Retinal pigment epithelial cell (primary cell): ENCODE measurements at places on chromosomes 2 and 18.
A peak's percentile ranks its signal among the peaks of the same experiment; 100 is the strongest.

- no peak for DNase-seq
Observed at GRCh38 chr18:34816183-34816582, 106.1 kb downstream of the DTNA start.

- DNase-seq = no peak
Observed at GRCh38 chr2:105129722-105130232, 91.9 kb downstream of the MRPS9 start.

- no peak for DNase-seq
Observed at GRCh38 chr18:76604108-76604934, 109.3 kb upstream of the ZNF516 start.

DNA sequence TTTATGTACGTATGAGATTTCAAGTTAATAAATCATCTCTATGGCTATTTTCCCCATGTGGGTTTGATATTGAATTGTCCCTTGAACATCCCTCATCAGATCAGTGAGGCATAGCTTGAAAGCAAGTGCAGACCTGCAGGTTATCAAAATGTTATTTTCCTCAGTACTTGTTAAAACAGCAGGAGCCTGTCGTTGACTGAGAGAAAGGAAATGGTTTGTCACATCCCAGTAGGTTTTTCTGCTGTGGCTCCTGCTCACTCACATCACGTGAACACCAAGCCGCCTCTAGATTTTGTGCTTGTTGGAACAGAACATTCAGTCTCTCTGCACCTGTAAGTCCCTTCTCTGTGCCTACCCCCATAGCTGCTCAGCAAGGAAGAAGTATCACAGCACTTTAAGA lies 340.3 kb downstream of the CELF4 start:
- no peak for DNase-seq

- no peak for DNase-seq
Observed at GRCh38 chr18:12744103-12744502, 41.3 kb downstream of the PSMG2 start.

- no peak for DNase-seq
Observed at GRCh38 chr2:227610123-227610522, 4.5 kb downstream of the SCYGR3 start.

DNA sequence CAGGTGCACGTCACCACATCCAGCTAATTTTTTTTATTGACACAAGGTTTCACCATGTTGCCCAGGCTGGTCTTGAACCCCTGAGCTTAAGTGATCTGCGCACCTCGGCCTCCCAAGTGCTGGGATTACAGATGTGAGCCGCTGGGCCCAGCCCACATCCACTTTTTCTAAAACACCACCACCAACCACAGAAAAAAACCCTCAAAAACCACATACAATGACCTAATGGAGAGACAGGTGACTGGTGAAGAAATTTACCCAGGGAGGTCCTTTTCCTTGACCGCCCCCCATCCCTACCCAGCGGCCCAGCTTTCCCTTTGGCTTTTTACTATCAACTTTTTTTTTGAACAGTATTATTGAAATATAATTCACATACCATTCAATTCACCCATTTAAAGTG lies 47.9 kb downstream of the CACNB4 start:
- DNase-seq = no peak

- no peak for DNase-seq
Observed at GRCh38 chr2:166614029-166614428, 120.0 kb upstream of the SCN7A start.

- no peak for DNase-seq
Observed at GRCh38 chr2:17518212-17519154, at the start of gene RAD51AP2. Gene RAD51AP2 (minus strand): TSS chr2:17518440. CDS start chr2:17518415, 25 bp downstream.

DNA sequence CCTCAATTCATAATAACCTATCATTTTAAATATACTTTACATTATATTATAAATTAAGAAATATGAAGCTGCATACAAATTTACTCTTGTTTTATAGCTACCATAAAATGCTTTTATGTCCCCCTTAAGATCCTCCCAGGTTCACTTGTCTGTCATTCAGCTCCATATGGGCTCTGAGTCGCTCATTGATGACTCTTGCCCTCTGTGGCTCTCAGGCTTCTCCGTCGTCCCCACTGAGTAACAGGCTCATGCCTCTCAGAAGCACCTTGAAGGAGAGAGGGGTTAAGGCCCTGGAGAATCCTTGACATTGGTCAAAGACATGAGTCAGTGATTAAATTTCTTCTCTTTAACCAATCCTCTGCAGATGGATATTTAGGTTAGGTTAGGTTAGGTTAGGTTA lies 6.2 kb upstream of the MCM6 start:
- DNase-seq = no peak

- peak; percentile 42 for DNase-seq
Observed at GRCh38 chr2:207683879-207684627, 27.4 kb upstream of the CCNYL1 start.

DNA sequence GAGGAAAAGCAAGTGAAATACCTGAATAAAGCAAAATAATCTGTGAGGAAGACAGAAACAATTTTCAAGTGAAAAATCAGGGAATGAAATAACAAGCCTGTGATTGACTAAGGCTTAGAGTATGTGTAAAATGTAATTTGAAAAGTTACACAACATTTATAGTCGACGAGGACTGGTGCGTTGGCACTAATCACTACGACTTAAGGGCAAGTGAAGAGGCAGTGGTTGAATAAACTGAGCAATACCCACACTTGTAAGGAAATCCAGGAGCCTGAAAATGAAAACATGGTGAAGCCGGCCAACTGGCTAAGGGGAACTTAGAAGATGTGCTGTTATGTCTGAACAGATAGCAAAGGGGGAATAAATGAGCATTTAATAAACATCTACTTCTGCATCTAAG lies 13.4 kb downstream of the DOK1 start:
- peak; percentile 77 for DNase-seq

- no peak for DNase-seq
Observed at GRCh38 chr2:158809816-158810215, 14.7 kb downstream of the DAPL1 start.

- DNase-seq = no peak
Observed at GRCh38 chr2:64700133-64700809, 46.6 kb upstream of the SERTAD2 start.

- DNase-seq = no peak
Observed at GRCh38 chr2:37713258-37713700, 41.8 kb upstream of the CDC42EP3 start.

DNA sequence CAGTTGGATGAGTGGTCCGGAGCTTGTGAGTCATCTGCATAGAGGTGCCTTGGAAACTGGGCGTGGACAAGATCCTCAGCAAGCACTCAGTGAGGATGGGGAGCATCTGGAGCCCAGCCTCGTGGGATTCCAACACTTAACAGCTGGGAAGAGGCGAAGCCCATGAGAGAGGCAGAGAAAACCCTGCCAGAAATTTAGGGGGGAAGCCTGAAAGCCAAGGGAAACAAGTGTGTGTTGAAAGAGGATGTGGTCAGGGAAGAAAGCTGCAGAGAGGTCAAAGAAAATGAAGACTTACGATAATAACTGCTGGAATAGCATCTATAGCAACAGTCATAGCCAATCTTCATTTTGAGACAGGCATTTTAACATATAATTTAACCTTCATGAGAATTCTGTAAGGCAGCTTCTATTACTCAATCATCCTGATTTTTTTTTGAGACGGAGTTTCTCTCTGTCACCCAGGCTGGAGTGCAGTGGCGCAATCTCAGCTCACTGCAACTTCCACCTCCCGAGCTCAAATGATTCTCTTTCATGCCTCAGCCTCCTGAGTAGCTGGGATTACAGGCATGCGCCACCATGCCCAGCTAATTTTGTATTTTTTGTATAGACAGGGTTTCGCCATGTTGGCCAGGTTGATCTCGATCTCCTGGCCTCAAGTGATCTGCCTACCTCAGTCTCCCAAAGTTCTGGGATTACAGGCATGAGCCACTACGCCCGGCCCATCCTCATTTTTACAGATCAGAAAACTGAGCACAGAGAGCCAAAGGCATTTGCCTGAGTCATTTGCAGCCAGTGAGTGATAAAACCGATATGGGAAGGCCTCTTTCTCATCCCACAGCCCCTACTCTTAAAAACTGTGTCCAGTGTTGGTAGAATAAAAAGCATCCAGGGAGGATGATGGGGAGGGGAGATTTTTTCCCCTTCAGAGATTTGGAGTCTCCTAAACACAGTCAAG lies 214.4 kb upstream of the EPAS1 start:
- DNase-seq = no peak

GRCh38 chr2:237574894-237575868 lies 8.8 kb downstream of the PRLH start:
- DNase-seq = no peak

- DNase-seq = no peak
Observed at GRCh38 chr18:8767340-8767739, 62.0 kb downstream of the MTCL1 start.

GRCh38 chr2:174138161-174138560 lies 110.2 kb downstream of the OLA1 start:
- DNase-seq = no peak
